Stimulated activated CD8-positive, alpha-beta memory T cell treated with anti-CD3 and anti-CD28 coated beads, Interleukin-15, amount 100 ng/mL, for 48 hours (primary cell): ENCODE measurements at places on chromosomes 3 and 15.

DNA sequence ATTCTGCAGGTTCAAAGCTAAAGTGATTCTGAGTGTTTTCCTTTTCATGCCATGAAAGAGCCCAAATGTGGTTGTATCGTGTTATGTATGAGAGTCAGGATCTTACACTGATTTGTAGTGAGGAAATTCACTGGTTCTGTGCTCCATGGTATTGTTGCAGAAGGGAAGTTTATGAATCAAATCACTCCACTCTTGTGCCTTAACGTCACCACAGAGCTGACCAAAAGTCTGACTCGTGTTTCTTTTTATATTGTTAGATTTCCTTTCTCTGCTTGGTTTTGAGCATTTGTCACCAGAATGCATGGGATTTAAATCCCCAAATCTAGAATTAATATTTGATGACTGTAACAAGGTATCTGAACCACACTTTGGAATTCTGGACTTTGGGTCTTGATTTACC is 29.1 kb upstream of the SLC30A4 start:
- no peak for DNase-seq

DNA sequence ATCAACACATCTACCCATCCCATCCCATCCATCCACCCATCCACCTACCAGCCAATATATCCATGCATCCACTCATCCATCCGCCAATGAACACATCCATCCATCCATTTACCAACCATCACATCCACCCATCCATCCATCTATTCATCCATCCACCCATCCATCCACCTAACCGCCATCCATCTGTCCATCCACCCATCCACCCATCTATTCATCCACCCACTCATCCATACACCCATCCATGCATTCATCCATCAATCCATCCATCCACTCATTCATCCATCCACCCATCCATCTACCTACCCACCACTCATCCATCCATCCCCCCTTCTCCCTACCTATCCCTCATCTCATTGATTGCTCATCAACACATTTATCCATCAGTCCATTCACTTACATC is 47.6 kb upstream of the SEC13 start:
- DNase-seq, result no peak

DNA sequence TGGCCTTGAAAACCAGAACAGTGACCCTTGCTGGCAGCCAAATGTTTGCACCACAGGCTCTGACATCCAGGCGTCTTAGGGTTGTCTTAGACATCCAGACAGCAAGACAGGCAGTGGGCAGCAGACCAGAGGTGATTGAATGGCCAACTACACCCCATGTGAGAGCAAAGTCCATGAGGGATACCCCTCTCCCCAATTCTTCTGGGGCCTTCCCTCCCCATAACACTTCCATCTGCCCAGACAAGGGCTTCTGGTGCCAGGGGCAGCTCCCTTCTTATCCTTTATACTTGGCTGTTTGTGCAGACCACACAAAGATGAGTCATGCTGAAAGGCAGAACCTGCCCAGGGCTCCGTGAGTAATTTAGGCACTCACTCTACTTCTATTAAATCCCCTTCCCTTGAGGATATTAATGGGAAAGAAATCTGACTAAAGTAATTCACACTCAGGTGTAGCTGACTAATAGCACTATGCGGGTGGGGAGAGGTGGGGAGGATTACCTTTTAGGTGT is 257.9 kb downstream of the UACA start:
- DNase-seq, result no peak

DNA sequence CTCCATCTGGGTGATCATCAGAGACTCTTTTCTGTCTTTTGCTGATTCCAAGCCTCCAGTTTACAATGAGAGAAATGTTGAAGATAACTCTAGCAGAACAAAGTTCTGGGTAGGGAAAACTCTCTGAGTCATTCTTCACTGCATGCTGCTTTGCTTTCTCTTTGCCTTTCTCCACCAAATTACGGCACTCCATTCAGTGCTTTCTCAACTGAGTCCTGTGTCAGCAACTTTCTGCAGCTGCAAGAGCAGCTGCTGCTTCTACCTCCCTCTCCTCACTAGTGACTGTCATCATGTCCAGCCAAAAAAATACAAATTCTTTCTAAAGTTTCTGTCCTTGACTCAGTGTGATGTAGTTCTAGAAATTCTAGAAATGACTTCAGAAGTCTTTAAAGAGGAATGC is 953.8 kb downstream of the IGSF11 start:
- DNase-seq, result no peak

DNA sequence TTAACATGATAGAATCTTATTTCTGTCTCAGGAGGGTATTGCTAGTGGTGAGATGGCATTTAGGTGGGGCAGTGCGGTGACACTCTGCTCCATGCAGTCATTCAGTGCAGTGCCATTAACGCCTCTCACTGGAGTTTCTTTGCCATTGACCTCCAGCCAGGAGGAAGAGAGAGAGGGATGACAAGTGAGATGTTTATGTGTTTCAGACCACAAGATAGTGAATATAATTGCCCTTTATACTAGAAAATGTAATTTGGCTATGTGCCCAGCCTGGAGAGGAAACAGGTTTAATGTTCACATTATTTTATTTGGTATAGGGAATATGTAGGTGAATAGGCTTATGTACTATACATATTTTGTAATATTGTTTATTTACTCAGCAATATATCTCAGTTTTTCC is 84.5 kb downstream of the ZIC1 start:
- DNase-seq, result no peak

GRCh38 chr3:50517721-50518206 is 14.3 kb upstream of the CACNA2D2 start:
- no peak for DNase-seq

DNA sequence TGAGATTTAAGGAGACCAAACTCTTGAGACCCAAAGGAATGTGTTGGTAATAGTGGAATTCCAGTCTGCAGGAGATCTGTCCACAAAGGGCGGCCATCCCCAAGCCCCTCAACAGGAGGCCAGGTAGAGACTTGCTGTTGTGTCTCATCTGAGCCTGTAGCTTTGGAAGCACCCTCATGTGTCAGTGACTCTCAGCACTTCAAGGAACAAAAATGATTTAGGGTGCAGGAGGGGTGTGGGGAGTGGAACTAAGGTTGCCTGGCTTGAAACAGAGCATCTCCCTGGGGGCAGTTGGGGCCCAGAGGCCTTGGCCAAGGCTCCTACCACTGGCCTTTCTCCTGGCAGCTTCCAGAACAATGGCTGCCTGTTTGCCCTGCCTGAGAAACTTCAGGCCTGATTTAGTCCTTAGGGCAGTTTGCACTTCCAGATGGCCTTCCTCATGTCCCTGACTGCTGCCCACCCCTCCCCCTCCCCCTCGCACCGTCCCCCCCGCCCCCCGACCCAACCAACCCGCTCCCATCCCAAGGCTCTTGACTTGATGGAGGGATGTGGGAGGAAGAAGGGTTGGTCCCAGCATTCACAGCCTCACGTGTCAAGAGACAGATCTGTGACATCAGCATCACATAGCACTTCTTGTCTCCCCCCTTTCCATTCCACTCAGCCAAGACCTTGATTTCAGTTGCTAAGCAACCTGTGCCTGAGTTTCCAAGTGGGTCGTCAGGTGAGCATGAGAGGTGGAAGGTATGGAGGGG is 77.1 kb downstream of the CORO2B start:
- no peak for DNase-seq

DNA sequence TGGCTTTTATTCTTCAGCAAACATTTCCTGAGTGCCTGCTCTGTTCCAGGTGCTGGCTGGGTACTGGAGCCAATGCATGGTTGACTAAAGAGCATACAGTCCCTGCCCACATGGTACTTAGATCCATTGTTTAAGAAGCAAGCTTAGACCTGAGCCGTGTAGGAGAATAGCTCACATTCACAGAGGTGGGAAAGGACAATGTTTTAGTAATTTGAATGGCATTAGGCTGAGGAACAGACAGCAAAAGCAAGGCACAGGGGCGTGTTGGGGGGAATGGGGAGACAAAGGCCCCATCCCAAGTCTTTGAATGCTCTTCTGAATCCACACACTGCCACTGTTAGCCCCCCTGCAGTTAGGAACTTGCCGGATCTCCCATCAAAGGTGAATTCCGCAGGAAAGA is 388.2 kb upstream of the RGMA start:
- no peak for DNase-seq

GRCh38 chr3:194031867-194032635 is 103.9 kb upstream of the HES1 start:
- DNase-seq, result no peak

- DNase-seq, result no peak
Measured at GRCh38 chr3:10333349-10333650, 12.4 kb upstream of the SEC13 start.

DNA sequence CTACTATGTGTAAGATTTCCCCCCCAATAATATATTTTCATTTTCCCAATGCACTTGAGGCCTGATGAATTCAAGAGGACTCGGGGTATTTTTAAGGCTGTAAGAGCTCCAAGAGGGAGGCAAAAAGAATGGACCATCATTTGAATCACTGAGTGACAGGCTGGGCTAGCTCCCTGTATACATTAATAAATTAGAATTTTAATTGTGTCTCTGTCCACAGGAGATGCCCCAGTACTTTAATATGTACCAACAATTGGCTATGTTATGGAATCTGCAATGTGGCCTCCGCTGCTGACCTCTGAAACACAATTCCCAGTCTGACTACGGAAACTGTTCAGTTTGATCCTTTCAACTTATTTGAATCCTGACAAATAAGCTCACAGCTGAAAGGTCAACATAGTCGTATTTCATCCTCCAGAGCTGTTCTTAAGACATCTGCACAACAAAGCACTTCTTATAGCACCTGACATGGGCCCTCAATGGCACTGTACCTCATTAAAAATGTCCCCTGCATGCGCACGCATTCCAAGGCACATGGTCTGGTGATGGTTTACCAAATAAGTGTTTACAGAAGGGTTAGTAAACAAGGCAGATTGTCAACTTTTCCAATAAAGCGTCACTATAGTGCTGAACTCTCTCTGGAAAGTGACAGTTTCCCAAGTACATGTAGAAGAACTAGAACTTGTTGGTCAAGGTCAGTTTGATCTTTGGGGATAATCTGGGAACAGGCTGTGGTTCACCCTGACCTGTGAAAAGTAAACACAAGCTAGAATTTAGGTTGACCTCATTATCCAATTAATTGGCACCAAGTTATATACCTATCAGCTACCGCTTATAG is 472.9 kb downstream of the FOXP1 start:
- no peak for DNase-seq

GRCh38 chr3:20307383-20307782 is 121.4 kb upstream of the SGO1 start:
- no peak for DNase-seq

GRCh38 chr3:52068730-52069129 is 12.4 kb upstream of the DUSP7 start:
- no peak for DNase-seq

DNA sequence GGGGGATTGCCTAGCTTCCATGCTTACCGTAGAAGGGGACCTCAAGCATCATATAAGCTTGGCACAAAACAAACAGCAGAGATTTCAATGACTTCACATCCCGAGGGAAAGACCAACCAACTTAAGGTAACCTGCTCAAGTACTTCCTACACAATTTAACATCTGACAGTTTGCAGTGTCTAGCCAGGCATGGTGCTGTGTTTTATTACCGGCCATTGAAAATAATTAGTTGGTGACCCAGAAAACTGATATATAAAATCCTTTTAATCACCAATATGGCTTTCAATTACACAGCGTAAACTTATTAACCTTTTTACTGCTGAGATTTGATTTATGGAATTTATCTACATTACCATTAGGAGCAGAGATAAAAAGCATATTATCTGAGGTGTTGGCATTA is 268.3 kb downstream of the ARRDC4 start:
- DNase-seq, result no peak

GRCh38 chr3:114022145-114022802 is 34.1 kb downstream of the CCDC191 start:
- DNase-seq, result no peak

GRCh38 chr3:153835540-153835939 is 285.6 kb upstream of the ARHGEF26 start:
- no peak for DNase-seq

- no peak for DNase-seq
Measured at GRCh38 chr3:105334138-105334882, 32.4 kb upstream of the ALCAM start.

GRCh38 chr15:33844597-33844996 is 123.7 kb upstream of the CHRM5 start:
- DNase-seq, result no peak

- DNase-seq, result no peak
Measured at GRCh38 chr3:100709842-100710260, 557 bp downstream of the TFG start.

GRCh38 chr3:61858054-61858453 is 296.7 kb downstream of the PTPRG start:
- no peak for DNase-seq
